T-helper 1 cell (primary cell): ENCODE measurements at places on chromosomes 16 and 17.

DNA sequence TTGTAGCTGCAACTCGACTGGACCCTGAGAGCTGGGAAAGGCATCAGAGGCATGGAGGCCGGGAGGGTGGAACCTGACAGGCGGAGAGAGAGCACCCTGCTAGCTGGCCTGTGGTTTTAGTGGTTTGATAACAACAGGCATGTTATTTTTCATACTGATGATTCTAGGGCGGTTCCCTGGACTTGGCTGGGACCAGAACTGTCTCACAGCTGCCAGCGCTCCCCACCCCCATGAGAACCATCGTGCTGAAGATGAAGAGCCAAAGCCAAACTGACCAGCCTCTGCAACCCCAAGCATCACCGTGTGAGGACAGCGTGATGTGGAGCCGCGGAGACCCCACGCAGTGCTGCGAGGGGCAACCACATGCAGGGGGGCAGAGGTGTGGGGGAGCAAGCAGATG, 28.5 kb downstream of the MXRA7 start:
- no peak for DNase-seq

DNA sequence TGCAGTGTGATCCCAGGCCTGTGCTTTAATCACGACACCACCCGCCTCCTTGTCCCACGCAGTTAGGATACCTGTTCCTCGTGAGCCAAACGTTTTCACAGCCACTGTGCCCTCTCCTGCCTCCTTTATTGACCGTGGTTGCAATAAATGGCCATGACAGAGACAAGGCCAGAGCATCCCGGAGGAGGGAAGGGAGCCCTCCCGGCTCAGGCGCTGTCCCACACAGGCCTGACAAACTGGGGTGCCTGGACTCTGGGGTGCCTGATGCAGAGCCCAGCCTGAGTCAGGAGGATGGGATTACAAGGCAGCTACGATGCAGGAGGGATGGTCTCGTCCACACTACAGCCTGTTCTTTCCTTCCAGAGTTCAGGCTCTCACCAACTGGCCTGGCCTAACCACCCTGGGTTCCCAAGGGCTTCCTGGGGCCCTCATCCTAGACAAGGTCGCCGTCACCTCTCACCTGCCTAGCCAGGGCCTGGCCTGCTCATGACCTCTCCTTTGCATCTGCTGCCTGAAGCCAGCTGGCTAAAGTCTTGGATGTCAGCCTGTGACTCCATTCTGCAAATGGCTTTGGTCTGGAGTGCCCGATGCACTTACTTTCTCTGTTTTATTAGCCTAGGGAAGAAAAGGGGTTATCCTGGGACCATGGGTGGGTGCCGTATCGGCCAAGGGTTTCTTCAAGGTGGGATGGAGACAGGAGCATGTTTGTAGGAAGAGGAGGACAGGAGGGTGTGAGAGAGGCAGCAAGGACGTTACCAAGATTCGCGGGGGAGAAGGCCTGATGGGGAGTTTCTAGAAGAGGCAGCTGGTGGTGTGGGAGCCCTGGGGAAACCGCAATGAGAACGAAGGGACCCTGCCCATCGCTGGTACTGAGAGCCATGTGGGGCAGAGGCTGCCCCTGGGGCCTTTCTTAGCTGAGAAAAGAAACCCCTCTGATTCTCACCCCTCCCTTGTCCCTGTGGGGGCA, 234.3 kb upstream of the TNRC6C start:
- no peak for DNase-seq

DNA sequence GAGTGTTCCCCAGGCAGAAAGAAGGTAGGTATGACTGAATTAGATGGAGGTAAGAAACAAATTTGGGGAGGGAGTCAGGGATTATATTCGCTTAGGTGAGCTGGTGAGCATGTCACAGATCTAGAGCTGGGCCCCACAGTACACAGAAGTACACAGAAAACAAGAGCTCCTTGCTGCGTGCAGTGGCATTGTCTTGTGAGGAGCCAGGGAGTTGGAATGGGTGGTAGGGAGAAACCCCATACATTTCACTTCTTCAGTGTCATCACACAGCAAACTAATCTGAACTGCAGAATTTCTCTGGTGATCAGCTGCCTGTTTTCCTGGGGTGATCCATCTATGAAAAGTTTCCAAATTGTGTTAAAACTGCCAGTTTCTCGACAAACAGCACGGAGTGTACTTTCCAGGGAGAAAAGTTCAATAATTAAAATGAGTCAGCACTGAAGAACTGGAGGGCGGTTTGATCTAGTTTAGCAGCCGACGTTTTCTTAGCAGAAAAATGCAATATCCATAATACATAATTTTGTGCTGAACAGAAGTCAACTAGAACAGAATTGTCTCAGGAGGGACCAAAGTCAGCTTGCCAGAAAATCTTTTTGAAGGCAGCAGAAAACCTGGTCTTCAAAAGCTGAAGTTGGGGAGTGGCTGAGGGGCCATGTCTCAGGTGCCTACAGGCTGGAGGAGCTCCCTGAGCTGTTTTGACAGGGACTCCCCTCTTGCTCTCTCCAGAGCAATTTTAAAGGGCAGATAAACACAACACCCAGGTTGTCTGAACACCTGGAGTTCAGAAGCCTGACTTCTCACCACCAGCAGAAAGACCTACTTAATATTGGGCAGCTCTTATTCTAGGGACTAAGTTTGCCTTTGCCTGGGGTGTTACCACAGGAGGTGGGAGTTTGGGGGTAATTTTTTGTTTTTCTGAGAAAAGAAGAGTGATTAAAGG, 448.6 kb downstream of the CA10 start:
- DNase-seq: no peak

GRCh38 chr17:42230225-42230624, 35.9 kb upstream of the GHDC start:
- no peak for DNase-seq

DNA sequence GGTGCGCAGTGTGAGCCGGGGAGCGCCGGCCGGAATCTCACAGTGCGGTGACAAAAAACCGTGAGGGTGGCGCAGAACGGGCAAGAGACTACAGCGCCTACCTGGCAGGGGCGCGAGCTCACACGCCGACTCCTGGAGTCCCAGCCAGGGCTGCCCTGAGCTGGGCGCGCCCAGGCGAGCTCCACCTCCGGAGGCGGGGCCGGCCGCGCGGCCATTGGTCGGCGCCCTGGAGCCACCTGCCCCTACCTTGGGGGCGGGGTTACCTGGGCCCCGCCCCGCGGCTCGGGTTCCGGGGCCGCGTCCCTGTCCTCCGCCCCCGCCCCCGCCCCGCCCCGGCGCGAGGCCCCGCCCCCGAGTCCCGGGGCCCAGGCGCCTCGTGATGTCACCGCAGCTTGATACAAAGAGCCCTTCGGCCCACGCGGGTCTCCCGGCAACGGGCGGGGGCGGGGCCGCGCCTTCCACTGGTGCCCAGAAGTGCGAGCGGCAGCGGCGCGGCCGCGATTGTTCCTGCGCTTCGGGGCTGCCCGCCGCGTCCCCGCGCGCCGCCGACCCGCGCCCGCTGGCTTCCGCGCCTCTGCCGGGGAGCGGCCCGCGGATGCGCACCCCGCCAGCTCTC, 96.3 kb downstream of the RAB11FIP4 start:
- peak; percentile 93 for DNase-seq

GRCh38 chr16:7449808-7450207, 117.2 kb downstream of the RBFOX1 start:
- no peak for DNase-seq

DNA sequence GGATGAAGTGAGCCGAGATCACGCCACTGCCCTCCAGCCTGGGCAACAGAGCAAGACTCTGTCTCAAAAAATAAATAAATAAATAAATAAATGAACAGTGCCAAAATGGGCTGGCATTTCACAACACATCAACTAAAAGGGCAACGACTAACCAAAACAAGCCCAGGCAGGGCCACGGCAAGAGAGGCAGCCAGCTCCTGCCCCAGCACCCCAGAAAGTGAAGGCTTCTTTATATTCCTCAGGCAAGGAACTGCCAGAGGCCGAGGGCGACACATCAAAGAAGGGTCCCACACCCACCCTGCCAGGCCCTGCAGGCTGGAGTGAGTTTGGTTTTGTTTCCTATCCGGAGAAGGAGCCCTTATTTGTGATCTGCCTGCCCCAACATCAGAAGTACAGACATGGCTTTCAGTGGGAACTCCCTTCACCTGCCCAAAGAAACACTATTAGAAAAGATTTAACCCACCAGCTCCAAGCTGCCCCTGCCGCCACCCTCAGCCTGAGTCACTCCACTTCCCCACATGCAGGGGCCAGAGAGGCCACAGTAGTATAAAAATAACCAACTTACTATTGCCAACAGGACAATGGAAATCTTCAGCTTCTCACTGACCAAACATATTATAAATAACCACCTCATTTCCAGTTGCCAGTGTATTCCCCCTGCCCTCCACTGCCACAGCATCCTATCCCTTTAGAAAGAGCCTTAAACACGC, 8.0 kb downstream of the FBXO31 start:
- no peak for DNase-seq

DNA sequence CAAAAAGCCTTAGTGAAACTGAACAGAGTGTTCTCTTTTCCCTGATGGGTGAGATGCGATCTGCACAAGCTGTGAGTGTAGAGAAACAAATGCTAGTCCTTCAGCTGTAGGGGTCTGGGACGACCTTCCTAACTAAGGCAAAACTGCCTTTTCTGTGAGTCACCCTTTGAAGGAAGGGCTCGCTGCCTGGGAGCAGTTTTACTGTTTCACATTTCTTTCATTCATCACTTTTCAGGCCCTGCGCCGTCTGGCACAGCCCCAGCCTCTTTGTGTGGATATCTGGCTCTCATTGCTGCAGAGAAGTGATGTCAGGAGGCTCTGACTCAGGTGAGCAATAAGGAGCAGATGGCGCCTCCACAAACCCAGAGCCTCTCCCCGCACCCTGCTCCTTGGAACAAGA, 57.4 kb downstream of the HS3ST3A1 start:
- no peak for DNase-seq

DNA sequence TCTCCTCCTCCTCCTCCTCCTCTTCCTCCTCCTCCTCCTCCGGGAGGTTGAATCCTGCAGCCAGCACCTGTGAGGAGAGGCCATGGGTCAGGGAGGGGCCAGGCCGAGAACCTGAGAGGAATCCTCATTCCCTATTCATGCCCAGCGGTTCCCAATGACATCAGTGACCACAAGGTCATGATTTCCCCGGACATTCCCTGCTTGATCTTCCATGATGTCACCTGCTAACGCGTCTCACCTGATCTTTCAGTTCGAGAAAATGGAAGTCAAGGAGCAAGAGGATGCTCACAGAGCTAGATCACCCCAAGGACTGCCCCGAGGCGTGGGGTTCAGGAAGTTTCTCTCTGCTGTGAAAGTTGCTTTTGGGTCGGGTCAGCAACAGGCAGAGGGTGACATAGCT, 5.4 kb downstream of the APOBR start:
- no peak for DNase-seq

- no peak for DNase-seq
Observed at GRCh38 chr17:28199115-28199514, 119.9 kb upstream of the TMEM97 start.

DNA sequence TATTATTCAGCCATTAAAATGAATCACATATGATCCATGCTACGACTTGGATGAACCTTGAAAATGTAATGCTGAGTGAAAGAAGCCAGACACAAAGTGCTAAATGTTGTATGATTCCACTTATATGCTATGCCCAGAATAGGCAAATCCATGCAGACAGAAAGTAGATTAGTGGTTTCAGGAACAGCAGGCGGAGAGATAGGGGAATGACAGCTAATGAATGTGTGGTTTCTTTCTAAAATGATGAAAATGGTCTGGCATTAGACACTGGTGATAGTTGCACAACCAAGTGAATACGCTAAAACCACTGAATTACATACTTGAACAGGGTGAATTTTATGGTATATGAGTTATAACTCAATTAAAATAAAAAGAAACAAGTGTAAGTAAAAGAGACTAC, 121.8 kb upstream of the NOG start:
- DNase-seq: no peak

DNA sequence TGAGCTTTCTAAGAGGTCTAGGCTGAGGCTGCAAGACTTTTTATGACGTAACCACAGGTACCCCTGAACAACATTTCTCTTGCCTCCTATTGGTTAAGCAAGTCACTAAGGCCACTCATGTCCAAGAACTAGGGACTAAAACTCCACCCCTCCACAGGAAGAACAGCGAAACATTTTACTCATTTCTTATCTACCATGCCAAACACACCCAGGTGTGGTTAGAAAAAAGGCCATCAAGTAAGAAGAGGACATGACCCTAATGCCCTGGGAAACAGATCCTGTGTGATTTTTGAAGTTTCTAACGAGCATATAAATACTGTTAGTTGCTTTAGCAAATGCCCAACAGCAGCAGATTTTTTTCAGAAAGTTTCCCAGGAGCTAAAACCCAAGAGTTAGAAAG, 282.4 kb upstream of the DYNLRB2 start:
- no peak for DNase-seq

- DNase-seq: no peak
Observed at GRCh38 chr16:4364196-4365013, 7.2 kb upstream of the VASN start.

- no peak for DNase-seq
Observed at GRCh38 chr17:78032166-78032565, 73.7 kb downstream of the TNRC6C start.

GRCh38 chr17:74746922-74747321, 1.5 kb upstream of the NHERF1 start:
- DNase-seq: no peak

DNA sequence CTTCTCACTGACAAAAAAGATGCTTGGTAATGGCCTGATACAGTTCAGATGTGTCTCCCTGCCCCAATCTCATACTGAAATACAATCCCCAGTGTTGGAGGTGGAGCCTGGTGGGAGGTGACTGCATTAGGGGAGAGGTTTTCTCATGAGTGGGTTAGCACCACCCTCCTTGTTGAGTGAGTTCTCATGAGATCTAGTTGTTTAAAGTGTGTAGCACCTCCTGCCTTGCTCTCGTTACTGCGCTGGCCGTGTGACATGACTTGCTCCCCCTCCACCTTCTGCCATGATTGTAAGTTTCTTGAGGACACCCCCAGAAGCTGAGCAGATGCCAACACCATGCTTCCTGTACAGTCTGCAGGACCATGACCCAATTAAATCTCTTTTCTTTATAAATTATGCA, 5.0 kb downstream of the TSR1 start:
- no peak for DNase-seq

GRCh38 chr17:79340333-79341221, 266.0 kb downstream of the ENGASE start:
- no peak for DNase-seq
